ENCODE measurements at places on chromosomes 3 and 15. TPM values are rescaled to one million over a fixed set of nuclear protein-coding genes. Genes with fewer than 3 reads are reported as not detected.

DNA sequence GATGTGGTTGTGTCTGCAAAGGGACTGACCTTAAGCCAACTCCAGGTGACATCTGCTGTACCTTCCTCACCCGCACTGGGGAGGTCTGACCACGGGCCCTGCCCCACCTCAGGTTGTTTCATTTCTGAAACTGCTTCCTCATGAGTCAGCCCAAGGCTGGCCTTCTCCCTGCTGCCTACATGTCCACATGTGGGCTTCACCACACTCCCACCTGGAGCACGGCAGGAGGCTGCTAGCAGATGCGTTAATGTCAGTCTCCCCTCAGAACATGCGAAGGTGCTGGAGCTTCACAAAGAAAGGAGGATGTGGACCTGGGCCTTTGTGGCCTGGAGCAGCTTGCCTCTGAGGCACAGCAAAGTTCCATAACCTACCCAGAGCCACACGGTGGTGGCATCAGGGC lies 69.4 kb upstream of the PLXNA1 start:
- H3K27me3 ChIP-seq: no peaks in the 10 kb centered on the region
- no peak overlapping the region for H3K4me3 ChIP-seq
- no peak overlapping the region for H3K27ac ChIP-seq

DNA sequence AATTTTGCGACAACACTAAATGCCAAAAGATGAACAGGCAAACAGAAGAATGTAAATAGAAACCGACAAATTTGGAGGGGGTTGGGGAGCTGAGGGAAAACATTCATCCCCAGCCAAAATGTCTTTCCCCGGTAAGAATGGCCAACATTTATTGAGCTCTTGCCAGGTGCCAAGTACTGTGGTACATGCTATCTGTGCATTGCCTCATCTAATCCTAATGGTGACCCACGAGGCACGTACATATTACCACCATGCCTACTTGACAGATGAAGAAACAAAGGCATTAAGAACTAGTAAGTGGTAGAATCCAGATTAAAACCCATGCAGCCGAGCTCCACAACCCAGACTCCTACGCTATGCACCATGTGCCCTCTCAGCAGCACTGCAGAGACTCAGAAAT lies 205.7 kb downstream of the STT3B start:
- no peaks in the 10 kb centered on the region for H3K4me1 ChIP-seq
- H3K27ac ChIP-seq: no peak overlapping the region
- no peak overlapping the region for H3K4me3 ChIP-seq

DNA sequence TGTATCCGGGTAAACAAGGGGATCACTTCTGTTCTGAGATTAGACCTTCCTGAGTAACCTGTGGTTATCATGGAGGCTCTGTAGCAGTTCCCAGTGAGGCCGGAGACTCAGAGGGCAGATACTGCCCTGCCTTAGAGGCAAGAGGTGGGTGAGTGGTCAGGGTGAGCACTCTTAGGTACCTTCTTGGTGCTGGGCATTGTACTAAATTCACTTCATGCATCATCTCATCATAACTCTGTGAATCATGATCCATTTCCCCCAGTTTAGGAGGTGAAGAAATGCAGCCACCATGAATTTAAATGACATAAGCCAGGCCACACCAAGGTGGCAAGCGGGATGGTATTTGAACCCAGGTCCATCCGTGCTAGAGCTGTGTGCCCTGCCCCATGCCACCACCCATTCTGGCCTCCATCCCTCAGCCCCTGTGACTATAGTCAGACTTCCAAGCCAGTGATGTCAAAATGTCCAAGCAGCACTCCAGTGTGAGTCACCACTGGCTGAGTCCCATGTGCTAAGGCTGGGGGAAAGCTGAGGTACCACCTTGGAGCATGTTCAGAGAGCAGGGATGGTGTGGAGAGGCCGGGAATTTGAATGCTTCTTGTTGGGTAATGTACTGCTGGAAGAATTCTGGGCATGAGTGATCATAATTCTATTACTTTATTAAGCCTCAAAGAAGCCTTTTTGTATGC lies 88.8 kb downstream of the EPHB1 start:
- peaks cover 6% of the 10 kb centered on the region for H3K4me1 ChIP-seq
- H3K36me3 ChIP-seq: no peaks in the 10 kb centered on the region
- no peak overlapping the region for H3K4me3 ChIP-seq

- H3K4me3 ChIP-seq: no peak overlapping the region
- no peaks in the 10 kb centered on the region for H3K4me1 ChIP-seq
- H3K27me3 ChIP-seq: no peaks in the 10 kb centered on the region
- DNase-seq: no peak
Measured at GRCh38 chr15:51447855-51448621, 106.6 kb downstream of the GLDN start.

DNA sequence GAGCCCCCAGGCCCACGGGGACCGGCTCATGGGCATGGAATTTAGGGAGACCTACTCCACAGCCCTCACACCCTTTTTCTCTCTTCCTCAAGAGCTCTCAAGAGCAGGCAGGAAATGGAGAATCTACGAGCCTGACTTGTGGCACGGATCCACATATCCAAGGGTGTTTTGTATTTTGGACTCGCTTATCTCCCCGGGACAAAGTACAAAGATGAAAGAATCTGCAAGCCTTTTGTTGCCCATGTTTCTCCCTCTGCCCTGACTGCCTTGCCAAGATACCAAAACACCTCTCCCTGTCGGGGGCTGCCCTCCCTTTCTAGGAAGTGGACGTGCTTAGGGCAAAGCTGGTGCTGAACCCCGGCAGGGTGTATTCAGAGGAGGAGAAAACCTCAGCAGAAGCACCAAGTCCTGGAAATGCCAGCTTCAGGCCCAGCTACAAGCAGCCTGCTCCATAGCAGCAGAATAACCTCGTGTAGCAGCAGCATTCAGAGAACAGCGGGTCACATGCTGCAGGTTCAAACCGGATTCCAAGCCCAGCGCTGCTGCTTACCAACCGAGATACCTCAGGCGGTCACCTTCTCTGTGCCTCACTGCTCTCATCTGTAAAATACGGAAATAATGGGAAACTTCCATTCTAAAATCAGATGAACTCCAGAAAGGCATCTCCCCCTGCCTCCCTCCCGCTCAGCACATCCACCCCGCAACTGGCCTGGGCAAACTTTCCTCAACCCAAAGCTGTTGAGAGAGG lies 35.2 kb downstream of the DNASE1L3 start:
- H3K4me3 ChIP-seq: no peak overlapping the region
- H3K27ac ChIP-seq: no peak overlapping the region
- H3K27me3 ChIP-seq: peaks cover 11% of the 10 kb centered on the region
- peaks cover 19% of the 10 kb centered on the region for H3K4me1 ChIP-seq

The SPSB4 gene
- 10.7 TPM for total RNA-seq
